ENCODE measurements at places on chromosomes 1 and 21.

DNA sequence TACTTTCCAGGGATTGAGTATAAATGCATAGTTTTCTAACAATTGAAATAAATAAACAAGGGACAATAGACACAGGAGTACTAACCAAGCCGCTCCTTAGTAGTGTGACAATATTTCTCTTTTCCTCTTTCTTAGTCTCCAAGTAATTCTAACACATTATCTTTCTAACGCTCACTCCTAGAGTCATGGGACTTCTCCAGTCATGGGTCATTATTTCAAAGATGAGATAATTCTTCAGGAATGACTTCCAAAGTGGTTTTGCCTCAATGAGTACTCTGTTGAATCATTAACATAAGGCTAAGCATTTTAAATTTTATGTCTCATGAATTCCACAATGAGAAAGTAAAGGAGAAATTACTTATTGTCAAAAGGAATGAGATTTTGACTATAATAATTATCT, 605.8 kb upstream of the ADAMTS5 start:
- no peak for DNase-seq

GRCh38 chr1:197435224-197435623, 167.2 kb downstream of the CRB1 start:
- no peak for DNase-seq

DNA sequence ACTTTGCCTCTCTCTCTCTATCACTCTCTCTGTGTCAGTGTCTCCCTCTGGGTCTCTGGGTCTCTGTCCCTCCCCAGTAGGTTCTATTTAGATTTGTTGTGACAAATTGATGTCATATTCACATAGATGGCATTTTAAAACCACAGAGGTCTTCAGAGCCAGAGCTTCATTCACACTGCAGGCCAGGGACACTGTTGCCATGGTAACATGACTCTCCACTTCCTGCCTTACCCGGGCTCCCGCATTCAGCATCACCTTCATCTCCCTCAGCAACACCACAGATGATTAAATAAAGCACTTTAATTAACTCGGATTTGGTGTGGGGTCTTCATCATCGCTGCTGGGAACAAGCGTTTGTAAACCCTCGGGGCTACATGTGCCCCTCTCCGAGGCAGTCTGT, 132.6 kb downstream of the ETS2 start:
- no peak for DNase-seq

- no peak for DNase-seq
Measured at GRCh38 chr1:115182012-115182715, 92.9 kb upstream of the TSPAN2 start.

- no peak for DNase-seq
Measured at GRCh38 chr1:248861616-248862015, 2.7 kb upstream of the ZNF692 start.

DNA sequence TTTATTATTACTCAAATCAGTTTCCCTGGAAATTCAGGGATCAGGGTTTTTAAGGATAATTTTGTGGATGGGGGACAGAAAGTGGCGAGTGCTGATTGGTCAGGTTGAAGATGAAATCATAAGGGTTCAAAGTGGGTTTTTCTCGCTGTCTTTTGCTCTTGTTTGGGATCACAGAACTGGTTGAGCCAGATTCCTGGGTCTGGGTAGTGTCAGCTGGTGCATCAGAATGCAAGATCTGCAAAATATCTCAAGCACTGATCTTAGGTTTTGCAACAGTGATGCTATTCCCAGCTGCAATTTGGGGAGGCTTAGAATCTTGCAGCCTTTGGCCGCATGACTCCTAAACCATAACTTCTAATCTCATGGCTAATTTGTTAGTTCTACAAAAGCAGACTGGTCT, 9.3 kb downstream of the CHI3L2 start:
- no peak for DNase-seq

DNA sequence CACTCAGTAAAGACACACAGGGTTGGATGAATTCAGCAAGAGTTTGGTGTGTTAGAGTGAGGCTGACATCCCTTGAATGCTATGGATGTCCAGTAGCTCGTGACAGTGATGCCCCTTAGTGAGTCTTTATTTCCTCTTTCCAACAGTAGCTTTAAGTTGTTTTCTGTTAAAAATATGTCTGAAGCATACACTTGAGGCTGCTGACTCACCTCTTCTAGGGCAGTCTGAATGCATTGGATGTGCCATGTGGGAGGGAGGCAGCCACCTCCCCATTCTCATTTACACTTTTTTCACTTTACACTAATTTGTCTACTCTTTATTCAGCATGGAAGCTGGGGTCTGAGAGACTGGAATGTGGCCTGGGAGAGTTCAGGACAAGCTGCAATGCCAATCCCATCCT, 17.6 kb downstream of the NOS1AP start:
- no peak for DNase-seq

DNA sequence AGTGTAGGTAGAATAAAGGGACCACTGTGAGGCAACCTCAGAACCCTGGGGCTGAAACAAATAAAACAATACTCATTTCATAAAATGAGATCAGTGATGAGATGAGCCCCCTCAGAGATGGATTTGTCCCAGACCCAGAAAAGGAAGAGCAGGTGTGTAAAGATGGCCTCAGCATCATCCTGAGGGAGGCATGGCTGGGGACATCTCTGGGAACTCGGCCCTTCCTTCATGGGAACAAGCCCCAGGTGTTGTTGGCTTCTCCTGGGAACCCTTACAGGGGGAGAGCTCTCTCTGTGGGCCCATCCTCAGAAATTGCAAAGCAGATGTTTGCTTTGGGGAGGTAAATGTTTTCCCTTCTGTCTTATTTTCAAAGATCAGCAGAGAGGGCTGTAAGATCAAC, 133.2 kb upstream of the USP24 start:
- DNase-seq, result no peak

GRCh38 chr1:158257888-158258287, 3.7 kb downstream of the CD1A start:
- no peak for DNase-seq

GRCh38 chr1:38848071-38848470, 11.5 kb downstream of the RRAGC start:
- no peak for DNase-seq

DNA sequence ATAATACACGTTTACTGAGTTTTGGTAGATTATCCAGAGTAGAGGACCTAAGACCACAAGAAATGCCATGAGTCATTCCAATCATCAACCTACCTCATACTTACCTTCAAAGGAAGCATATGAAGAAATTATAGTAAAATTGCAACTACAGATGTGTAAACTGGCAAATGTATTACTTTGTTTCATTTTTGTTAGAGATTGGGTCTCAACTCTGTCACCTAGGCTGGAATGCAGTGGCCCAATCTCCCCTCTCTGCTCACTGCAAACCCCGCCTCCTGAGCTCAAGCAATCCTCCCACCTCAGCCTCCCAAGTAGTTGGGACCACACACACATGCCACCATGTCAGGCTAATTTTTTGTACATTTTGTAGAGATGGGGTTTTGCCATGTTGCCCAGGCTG, 5.2 kb downstream of the TMCO1 start:
- DNase-seq, result no peak

DNA sequence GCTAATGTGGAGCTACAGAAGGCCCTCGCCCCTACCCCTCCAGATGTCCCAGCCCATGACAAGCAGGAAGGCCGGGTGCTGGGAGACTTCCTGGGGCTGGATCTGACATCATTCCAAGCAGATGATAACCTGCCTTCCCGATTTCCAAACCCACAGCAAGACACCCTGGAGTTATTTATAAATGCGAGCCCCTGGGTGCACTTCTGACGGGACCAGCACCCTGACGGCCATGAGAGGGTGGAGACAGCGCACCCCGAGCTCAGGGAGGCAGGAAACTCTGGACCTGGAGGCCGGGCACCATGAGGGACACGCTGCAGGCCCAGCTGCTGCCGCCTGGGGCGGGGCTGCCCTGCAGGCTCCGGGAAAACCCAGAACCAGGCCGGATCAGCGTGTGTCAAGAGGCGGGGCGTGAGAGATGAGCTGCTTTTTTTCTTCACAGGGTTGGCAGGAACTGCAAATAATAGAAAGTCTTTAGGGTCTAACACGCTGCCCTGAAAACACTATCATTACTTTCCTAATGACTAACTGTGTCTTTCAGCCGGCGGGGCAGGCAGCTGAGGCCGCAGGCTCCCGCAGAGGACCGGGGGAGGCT, 2.5 kb upstream of the PCBP3 start:
- DNase-seq, result no peak

GRCh38 chr1:176904057-176904751, 260.3 kb downstream of the ASTN1 start:
- no peak for DNase-seq

DNA sequence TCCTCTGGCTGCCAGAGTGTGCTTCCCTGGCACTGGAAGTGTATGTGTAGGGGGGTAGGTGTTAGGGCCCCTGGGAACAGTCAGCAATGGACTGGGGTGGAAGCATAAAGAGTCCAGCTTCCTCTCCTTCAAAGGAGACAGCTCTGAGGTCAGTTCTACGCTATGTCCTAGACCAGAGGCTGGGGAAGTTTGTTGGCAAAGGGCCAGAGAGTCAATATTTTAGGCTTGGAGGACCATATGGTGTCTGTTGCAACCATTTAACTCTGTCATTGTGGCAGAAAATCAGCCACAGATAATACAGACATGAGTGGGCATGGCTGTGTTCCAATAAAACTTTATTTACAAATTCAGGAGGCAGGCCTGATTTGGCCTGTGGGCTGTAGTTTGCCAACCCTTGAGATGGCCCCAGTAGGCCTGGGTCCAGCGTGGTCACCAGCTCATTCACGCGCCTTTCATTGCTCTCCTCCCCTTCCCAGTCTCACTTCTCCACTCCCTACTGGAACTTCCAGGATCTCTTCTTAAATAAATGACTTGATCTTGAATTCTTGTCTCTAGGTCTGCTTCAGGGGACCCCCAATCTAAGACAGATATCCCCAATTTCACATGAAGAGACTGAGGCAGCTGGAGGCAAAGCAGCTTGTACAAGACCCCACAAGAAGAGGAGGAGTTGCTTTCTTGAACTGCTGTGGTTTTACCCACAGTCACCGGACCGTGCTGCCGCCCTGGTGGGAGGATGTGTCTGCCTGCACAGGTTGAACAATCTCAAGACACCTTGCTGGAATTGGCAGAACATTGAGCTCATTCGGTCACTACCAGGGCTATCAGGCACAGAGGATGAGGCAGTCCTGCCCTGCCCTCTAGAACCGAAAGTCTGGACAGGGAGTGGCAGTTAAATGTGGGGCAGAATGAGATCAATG, 162.4 kb upstream of the POU3F1 start:
- DNase-seq, result no peak

DNA sequence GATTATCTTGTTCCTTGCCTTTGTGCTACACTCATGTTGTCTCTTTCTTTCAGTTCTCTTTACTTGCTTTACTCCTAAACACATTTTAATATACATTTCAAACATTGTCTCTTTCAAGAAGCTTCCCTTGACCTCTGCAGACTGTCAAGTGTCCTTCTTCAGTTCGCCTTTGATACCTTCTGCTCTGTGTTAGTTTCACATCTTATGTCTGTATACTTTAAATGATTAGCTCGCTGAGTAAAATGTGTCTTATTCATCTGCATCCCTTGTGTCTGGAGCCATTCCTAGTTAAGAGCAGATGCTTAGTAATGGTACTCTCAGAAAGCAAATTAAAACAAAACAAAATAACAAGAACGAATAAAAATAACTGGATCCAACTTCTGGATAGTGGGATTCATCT, 303.3 kb downstream of the S1PR1 start:
- no peak for DNase-seq

Data from HFF-Myc (cell line).